CD8-positive, alpha-beta memory T cell (primary cell): ENCODE measurements at places on chromosomes 13 and 19. TPM values are rescaled to one million over a fixed set of nuclear protein-coding genes. Genes with fewer than 3 reads are reported as not detected.

The POLRMT gene
- 77.3 TPM for total RNA-seq

The KLK11 gene
- not detected for total RNA-seq

The SCAMP4 gene
- 40.6 TPM for total RNA-seq

The ERICH4 gene
- total RNA-seq: not detected

DNA sequence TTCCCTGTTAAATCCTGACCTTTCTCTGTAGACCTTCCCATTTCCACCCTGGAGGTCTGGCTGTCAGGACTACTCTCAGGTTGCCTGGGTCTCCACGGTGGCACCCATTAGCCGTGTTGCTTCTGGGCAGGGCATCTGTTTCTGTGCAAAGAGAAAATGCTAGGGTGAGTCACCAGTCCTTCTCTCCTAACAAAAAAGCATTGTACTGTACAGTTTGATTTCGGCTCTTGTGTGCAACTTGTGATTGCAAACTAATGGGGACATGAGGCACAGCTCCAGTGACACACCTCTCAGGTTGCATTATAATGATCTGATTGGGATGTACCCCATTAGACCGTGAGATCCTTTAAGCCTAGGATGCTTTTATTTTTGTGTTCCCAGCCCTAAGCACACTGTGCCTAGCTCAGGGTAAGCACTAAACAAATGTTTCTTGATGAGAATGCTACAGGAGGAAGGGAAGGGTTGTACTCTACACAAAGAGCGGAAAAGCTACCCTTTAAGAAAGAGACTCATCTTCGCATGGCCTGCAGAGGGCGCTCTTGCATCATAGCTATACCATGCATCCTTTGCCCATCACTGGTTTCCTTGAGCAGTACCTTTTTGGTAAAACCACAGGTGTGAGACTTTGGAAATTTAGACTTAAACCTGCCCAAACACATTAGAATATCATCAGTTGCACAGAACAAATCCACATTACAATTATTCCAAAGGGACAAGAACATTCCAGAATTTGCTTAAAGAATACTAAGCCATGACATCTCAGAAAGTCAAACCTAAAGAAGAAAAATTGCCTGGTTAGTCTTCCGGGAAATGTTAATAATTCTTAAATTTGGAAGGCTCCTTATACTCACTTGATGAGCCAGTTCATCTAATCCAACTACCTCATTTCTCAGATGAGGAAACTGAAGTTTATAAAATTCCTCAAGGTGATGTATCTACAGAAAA lies 20.3 kb upstream of the TRIM13 start:
- H3K4me1 ChIP-seq: no peaks in the 10 kb centered on the region
- no peak overlapping the region for H3K27ac ChIP-seq
- DNase-seq: peak; percentile 62
- H3K27me3 ChIP-seq: no peaks in the 10 kb centered on the region

DNA sequence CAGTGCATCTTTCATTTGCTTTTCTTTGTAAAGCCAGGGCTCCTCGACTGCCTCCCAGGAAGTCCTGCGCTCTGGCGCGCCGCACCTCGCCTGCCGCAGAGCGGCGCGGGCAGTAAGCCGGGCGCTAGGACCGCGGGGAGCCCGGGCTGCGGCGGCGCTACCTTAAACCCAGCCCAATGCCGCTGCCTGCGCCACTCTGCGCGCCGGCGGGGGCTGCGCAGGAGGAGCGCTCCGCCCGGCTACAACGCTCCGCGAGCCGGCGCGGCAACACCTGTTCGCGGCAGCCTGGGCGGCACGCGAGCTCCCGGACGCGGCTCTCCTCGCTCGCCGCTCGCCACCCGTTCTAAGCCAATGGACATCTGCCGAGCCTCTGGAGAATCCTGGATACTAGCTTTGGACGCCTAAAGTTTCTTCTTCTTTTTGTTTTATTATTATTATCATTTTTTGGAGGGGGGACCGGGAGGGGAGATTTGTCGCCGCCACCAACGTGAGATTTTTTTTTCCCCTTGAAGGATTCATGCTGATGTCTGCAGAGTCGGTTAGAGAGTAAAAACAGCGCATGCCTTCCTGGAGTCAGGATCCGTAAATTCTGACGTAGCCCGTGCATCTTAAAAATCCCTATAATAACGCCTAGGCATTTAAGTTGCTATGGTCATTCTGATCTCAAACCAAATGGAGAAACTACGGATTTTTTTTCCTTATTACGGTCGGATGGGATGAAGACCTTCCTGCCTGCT lies at the start of gene FGF9:
FGF9 (plus strand) TSS at position 191 of the 737 bp plus-strand sequence. CDS start 840 bp downstream, outside the sequence.
- H3K36me3 ChIP-seq: no peaks in the 10 kb centered on the region
- peak within 1 kb of the TSS; percentile 22 for H3K27ac ChIP-seq

GRCh38 chr19:48461982-48462655 lies 6.7 kb downstream of the KCNJ14 start:
- no peak overlapping the region for H3K27ac ChIP-seq
- DNase-seq: no peak
- no peaks in the 10 kb centered on the region for H3K4me1 ChIP-seq
- H3K27me3 ChIP-seq: no peaks in the 10 kb centered on the region
- H3K4me3 ChIP-seq: no peak overlapping the region
- H3K36me3 ChIP-seq: no peaks in the 10 kb centered on the region

DNA sequence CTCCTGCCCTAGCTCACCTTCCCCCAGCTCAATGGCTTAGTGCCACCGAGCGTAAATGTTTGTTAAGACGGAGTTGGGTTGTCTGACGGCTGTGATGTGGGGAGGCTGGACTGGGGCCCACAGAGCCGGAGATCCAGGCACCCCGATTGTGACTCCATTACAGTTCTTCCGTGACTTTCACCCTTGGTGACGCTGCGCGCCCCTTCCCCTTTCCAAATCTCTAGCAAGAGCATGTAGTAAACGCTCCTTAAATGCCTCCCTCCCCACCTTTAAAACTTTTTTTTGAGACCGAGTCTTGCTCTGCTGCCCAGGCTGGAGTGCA lies 829 bp downstream of the REEP6 start:
- H3K36me3 ChIP-seq: no peaks in the 10 kb centered on the region
- no peaks in the 10 kb centered on the region for H3K27me3 ChIP-seq
- peak overlapping the region; percentile 59 for H3K27ac ChIP-seq
- peaks cover 10% of the 10 kb centered on the region for H3K4me1 ChIP-seq
- DNase-seq: no peak

DNA sequence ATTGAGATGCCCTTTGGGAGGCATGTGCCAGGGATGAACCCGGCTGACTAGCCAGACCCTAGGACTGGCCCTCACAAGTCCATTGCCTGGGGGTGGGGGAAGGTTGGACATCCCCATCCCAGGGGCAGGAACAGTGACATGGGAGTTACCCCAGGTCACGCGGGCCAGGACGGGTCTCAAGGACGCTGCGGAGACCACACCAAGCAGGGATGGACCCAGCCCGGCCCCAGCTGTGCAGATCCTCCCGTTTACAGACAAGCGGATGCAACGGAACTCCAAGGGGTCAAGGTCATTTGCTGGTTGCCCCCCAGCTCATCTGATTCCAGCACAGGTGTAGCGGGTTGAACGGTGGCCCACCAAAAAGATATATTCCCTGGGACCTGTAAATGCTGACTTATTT lies 20.0 kb downstream of the F2RL3 start:
- no peaks in the 10 kb centered on the region for H3K4me1 ChIP-seq
- no peaks in the 10 kb centered on the region for H3K27me3 ChIP-seq
- H3K36me3 ChIP-seq: no peaks in the 10 kb centered on the region
- no peak for DNase-seq
- no peak overlapping the region for H3K27ac ChIP-seq
- no peak overlapping the region for H3K4me3 ChIP-seq

GRCh38 chr13:99661791-99662190 lies 160.5 kb downstream of the TM9SF2 start:
- H3K27me3 ChIP-seq: no peaks in the 10 kb centered on the region
- H3K36me3 ChIP-seq: no peaks in the 10 kb centered on the region
- no peak for DNase-seq
- no peak overlapping the region for H3K4me3 ChIP-seq
- H3K27ac ChIP-seq: no peak overlapping the region
- peaks cover 38% of the 10 kb centered on the region for H3K4me1 ChIP-seq

The GNG7 gene
- total RNA-seq: 0.53 TPM

- H3K4me1 ChIP-seq: peaks cover 23% of the 10 kb centered on the region
- DNase-seq: peak; percentile 68
- no peaks in the 10 kb centered on the region for H3K36me3 ChIP-seq
- H3K27me3 ChIP-seq: peaks cover 12% of the 10 kb centered on the region
These were observed 11.7 kb downstream of the PRR36 start for GRCh38 chr19:7862413-7862951.

The RNASEH2A gene
- total RNA-seq: 51.5 TPM

The C19orf33 gene
- total RNA-seq: not detected

GRCh38 chr13:33978653-33979052 lies 160.7 kb downstream of the RFC3 start:
- no peak for DNase-seq
- no peaks in the 10 kb centered on the region for H3K4me1 ChIP-seq
- H3K4me3 ChIP-seq: no peak overlapping the region

DNA sequence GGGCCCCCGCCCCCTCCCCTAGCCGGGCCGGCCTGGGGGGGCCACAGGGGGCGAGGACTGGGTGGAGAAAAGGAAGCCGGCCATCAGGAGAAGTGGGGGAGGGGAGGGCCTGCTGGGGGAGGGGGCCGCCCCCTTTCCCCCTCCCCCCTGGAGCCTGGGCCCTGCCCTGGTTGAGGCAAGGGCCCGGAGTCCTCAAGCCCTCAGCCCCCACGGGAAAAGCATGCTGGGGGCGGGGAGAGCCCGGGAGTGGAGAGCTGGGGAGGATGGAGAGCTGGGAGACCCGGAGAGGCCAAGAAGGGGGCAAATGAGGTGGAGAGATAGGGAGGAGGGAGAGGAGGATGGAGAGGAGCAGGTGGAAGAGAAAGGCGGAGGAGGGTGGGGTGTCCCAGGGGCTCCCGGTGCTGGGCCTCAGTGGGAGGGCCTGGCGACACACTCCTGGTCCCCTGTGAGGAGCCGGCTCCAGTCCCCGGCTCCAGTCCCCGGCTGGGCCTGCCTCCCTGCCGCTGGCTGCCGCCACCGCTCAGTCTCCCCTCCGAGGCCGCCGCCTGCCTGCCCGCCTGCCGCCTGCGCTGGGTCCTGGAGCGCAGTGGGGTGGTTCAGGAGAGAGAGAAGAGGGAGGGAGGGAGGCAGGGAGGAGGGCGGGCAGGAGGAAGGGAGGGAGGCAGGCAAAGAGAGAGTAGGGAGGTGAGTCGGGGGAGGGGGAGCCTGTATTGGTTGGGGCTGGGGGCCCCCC lies at the start of gene GRIK5:
GRIK5 (minus strand) TSS at position 588 of the 733 bp plus-strand sequence. CDS start 4,436 bp downstream, outside the sequence.
- peaks cover 3% of the 10 kb centered on the region for H3K4me1 ChIP-seq
- H3K4me3 ChIP-seq: no peak within 1 kb of the TSS
- H3K27ac ChIP-seq: no peak within 1 kb of the TSS
- H3K36me3 ChIP-seq: no peaks in the 10 kb centered on the region
- peaks cover 16% of the 10 kb centered on the region for H3K27me3 ChIP-seq

DNA sequence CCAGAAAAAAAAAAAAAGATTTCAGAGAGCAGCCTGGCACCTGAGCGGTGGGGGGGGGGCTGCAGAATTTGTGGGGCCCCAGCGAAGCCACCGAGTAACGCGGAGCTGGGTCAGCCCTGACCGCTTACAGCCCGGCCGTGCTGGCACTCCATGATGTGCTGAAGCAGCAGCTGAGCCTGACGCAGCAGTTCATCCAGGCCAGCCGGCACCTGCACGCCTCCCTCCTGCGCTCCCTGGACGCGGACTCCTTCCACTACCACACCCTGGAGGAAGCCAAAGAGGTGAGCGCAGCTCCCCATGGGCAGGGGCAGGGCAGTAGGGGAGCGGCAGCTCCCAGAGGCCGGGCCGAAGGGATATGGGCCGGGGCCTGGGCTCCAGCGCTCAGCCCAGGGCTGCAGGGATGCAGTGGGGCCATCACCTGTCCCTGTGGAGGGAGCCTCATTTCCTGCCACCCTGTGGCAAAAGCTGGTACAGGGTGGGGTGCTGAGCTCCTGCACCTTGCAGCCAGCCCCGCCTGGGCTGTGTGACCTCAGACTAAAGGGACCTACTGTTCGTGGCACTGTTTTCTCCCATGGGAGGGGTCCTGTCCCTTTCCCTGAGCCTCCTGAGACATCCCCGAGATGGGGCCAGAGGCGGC lies 18.3 kb downstream of the C19orf44 start:
- H3K27me3 ChIP-seq: no peaks in the 10 kb centered on the region
- DNase-seq: no peak
- H3K27ac ChIP-seq: no peak overlapping the region
- H3K4me1 ChIP-seq: no peaks in the 10 kb centered on the region
- peaks cover 11% of the 10 kb centered on the region for H3K36me3 ChIP-seq

DNA sequence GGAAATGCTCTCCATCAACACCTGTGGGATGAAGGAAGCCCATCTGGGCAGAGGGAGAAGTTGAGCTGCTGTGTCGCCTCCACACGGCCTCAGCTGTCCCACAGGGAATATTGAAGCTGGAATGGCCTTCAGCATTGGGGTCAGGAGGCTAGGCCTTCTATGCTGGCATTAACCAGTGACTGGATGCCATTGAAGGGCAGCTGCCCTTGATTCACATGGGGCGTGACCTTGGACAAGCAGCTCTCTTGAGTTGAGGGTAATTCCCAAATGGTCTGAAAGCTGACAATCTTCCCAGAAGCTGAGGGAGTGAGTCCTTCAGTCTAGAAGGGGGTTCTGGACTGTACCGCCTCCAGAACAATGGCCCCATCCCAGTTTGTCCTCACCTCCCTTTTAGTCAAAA lies 6.7 kb downstream of the BCL3 start:
- H3K36me3 ChIP-seq: no peaks in the 10 kb centered on the region
- peak overlapping the region; percentile 86 for H3K4me3 ChIP-seq
- H3K27ac ChIP-seq: peak overlapping the region; percentile 89
- no peak for DNase-seq
- peaks cover 56% of the 10 kb centered on the region for H3K4me1 ChIP-seq

DNA sequence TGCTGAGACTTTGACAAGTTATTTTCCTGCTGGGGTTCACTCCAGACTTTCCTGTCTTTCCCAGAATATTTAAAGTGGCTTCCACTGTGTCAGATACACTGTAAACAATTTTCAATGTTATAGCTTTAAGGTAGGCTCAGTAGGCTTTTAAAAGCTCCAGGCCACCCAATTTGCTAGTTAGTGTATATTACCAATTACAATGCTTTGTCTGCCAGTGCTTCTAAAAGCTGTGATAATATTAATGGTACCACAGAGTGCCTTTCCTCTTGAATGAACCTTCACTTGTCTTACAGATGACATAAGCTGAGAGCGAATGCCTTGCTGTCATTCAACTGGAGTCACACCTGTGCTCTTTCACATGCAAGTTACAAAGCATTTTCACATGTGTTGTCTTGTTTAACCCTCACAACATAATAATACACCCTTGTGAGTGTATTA lies 239.7 kb upstream of the HTR2A start:
- no peaks in the 10 kb centered on the region for H3K27me3 ChIP-seq
- DNase-seq: no peak
- no peaks in the 10 kb centered on the region for H3K4me1 ChIP-seq
- H3K27ac ChIP-seq: no peak overlapping the region
- no peak overlapping the region for H3K4me3 ChIP-seq

GRCh38 chr19:42088471-42089190 lies 12.7 kb downstream of the ZNF574 start:
- H3K36me3 ChIP-seq: no peaks in the 10 kb centered on the region
- no peak for DNase-seq
- no peak overlapping the region for H3K4me3 ChIP-seq
- peaks cover 5% of the 10 kb centered on the region for H3K4me1 ChIP-seq
- no peak overlapping the region for H3K27ac ChIP-seq
- no peaks in the 10 kb centered on the region for H3K27me3 ChIP-seq
